ENCODE measurements at places on chromosomes 2 and 18.
A peak's percentile ranks its signal among the peaks of the same experiment; 100 is the strongest.

DNA sequence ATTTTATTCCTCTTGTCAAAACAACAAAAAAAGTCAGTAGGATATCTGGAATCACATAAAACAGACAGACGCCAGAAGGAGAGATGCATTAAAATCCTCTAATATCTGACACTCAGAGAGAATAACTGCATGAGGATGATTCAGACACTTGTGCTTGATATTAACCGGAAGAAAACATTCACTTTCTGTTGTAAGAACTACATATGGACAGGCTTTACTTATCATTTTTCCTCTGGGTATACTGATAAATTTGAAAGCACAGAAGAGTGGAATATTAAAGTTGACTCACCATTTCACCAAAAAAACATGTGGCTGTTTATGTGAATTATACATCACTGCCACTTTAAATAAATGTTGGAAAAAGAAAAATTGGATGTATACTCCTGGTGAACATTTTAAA, 589.1 kb upstream of the CDH2 start:
- DNase-seq = no peak

DNA sequence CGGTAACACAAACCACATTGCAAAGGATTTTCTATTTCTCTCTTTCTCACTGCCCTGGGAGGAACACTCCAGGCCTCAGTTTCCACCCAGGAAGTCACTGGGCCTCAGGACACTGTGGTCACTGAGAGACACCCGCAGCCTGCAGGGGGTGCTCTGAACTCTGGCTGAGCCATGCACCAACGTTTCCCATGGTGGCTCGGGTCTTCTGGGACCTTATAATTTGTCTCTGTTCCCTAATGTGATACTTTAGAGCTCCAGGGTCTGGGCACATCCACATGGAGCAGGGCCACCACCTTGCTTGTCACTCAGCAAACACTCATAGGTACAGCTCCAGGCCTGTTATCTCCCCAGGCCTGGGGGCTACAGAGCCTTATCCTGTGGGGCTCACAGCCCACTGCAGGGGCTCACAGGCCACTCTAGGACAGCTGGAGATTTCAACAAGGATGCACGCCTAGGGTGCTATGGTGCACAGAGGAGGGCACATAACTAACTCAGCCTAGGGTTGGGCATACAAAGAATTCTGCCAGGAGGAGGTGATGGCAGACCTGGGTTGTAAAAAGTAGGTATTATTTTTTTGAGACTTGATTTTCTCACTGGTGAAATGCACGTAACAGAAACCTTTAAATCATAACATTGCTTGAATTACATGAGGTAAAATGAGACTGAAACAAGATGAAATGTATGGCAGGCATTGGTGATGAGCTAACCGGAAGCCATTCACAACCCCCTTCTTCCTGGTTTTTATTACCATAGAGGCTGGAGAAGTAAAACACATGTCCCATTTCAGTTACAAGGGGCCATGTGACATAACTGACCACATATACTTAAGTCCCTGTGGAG, 3.0 kb upstream of the HS1BP3 start:
- DNase-seq = no peak

DNA sequence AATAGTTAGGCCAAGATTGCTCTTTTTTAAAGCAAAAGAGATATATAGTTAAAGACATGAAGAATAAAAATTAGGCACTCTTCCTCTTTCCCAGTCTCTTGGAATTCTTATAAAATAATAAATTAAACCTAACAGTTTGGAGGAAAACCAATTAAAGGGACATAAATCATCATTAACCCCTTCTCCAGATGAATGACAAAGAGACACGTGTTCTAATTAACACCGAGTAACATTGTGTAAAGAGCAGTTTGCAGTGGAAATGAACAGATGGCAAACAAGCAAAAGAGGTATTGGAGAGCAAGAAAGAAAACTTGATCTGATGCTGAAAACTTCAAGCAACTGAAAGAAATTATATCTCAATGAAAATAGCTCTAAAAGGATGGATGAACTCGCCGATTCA, 48.4 kb downstream of the BCL2 start:
- DNase-seq = no peak

GRCh38 chr2:12778369-12778768, 61.6 kb downstream of the TRIB2 start:
- DNase-seq = no peak

DNA sequence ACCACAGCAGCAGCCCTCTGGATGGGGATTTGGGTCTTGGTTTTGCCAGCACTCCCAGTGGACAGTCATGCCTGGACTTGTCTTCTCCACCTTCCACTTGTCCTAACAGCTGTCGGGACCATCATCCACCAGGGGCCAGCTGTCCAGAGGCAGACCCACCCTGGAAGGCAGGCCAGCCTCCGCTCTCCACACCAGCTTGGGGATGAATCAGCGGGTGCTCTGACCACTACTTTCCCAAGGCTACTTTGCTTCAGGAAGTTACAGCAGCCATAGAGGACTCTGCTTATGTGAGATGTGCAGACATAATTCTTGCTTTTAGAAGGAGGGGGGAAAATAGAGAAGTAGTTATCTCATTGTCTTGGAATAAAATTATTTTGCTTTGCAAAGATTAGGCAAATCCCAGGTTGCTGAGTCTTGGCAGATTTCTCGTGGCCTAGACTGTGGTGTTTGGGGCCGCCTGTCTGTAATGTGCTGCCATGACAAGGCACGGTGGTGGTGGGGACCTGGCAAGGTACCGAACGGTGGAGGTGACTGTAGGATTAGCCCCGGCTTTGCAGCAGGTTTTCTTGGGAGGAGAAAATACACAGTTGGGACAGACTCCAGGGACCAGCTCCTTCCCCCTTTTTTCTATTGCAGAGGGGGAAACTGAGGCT, 148.7 kb downstream of the AGAP1 start:
- DNase-seq = no peak

GRCh38 chr2:109046925-109047508, 58.0 kb upstream of the EDAR start:
- DNase-seq = no peak

DNA sequence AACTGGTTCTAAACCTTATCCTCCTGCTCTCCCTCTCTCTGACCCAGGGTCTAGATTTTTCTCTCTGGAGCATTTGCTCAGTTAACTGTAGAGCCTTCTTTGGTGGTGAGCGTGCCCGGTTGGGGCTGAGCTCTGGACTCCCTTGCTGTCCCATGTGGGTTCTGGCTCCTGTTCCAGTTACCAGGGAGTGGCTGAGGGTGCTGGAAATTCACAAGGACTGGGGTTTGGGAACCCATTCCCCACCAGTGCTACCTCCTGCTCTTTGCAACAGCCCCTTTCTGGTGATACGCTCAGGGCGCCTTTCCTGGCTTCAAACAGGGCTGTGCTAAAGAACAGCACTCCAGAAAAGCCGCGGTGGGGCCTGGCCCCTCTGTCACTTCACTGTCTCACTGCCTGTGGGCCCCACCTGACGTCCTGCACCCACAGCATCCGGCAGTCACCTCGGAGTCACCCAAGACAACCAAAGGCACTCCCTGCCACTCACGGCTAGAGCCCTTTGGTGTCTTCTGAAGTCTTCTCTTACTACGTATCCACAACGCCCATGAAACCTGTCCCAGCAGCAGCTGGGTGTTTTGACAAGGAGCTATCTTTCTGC, 41.3 kb downstream of the CAPN13 start:
- DNase-seq = no peak

DNA sequence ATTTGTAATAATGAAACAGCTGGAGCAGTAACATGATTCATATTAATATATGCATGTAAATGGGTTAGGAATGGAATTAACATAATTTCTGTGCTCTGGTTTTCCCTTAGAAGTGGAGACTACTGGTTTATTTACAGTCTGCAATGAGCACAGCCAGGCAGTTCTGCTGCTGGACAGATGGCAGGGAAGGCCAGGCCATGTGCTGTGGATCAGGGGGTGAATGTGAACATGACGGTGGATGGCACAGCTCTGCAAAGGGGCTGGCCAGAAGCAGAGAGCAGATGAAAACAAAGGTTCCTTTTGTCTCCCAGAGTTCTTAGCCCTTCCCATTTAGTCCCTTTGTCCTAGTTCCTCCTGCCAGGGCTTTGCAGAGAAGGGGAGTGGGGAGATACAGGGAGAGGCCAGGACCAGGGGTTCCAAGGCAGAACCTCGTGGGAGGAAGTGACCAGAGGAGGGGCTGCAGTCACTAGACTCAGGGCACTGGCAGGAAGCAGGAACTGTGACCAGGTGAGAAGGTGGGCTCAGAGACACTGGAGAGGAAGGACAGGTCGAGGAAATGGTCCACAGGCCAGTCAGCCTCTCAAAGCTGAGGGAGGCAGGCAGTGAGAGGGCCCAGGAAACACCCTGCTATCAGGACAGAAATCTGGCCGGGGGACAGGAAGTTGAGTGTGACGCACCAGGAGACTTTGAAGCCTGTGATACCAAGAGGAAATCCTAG, 112.9 kb upstream of the ATP8B1 start:
- DNase-seq = peak; percentile 14

- DNase-seq = no peak
Observed at GRCh38 chr2:42752816-42753813, 10.8 kb downstream of the OXER1 start.

DNA sequence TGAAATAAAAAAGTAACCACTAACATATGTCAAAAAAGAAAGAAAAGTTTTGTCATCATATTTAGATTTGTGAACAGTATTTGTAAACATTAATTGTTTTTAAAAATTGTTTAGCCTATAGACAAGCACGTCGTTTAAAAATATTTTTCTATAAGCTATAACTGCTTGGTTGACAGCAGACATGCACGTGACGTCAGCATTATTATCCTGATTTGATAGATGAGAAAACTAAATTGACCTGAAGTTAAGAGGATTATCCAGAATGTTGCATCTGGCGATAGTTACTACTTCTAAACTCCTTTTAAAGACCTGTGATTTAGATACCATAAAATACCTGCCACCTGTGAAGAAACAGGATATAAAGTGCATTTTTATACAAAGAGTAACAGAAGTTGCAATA, 156.9 kb upstream of the BARD1 start:
- no peak for DNase-seq

DNA sequence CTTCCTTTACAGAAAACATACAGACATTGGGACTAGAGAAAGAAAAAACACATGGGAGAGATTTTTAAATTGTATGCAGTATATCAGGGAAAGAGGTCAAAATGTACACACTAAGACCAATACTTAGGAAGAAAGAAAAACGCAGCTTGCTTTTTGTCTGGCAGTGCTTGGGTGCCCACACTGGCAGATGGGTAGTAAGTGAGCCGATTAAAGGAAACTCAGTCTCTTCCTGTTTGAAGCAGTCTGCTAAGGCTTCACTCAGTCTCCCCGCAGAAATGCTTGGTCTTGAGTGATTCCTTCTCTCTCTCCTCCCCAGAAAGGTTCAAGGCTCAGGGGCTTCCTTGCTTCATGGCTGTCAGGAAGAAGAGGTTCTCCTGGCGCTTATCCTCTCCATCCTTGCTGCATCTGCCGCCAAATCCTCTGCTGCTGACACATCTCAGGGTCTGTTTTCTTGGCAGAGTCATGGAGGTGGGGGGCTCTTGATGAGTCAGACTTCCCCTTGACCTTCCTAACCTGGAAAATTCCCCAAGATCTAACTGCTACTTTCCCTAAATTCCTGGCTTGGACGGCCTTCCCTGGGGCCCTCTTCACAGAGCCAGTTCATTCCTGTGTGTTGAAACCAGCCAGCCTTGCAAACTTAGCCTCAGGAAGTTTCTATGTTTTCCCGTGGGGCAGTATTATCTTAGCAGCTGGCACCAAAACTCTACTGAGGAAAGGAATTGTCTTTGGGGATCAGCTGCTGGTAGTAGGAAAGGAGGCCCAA, 10.5 kb upstream of the TMSB10 start:
- DNase-seq = no peak

GRCh38 chr2:5698134-5698533, 6.0 kb downstream of the SOX11 start:
- DNase-seq = no peak

- DNase-seq = no peak
Observed at GRCh38 chr2:133314795-133315194, 253.5 kb downstream of the NCKAP5 start.

DNA sequence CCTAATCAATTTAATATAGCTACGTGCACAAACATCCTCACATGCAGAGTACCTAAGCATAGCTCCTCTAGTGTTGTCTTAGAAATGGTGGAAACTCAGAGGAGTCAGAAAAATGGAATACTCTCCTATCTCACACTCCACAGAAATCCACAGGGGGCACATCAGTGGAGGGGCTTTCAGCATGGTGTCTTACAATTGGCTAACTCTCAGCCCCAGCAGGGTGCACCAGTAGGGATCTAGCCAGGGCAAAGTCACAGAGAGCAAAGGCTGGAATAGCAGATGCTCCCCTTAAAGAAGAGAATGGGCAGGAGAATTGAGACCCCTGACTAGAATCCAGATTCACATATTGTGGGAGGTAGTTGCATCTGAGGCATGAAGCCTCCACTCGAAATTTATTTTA, 135.7 kb downstream of the MAIP1 start:
- no peak for DNase-seq

DNA sequence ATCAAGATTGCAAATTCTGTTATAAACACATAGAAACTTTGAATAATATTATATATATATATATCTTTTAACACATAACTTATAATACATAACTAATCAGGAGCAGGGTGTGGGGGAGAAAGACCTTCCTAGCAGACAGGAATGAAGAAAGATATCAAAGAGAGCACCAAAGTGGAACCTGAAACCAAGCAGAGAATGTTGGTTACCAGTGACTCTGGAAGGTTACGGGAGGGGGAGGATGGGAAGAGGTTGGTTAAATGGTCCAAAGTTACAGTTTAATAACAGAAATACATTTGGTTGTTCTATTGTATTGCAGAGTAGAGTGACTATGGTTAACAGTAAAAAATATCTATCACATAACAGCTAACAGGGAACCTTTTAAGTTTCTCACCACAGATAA, 366.7 kb downstream of the LRRTM4 start:
- DNase-seq = no peak

DNA sequence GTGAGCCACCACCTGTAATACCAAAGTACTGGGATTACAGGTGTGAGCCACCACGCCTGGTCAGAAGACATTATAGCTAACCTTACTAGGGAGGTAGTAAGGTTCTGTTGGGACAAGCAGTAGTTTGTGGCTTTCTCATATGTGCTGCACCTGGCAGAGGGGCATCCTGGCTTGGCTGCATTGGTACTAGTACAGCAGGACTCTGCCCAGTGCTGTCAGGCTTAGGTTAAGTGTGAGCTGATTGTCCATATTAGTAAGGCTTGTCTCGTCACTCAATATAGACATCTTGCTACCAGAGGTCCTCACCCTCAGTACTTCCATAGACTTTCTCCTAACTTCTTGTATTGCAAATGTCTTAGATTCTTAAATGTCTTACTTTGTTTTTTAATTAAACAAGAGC, 96.1 kb downstream of the ASAP2 start:
- no peak for DNase-seq

- no peak for DNase-seq
Observed at GRCh38 chr2:74493546-74493945, 5.9 kb downstream of the LBX2 start.
